ENCODE measurements at places on chromosomes 12 and 14. TPM values are rescaled to one million over a fixed set of nuclear protein-coding genes. Genes with fewer than 3 reads are reported as not detected.

Gene INHBE
- 0.38 TPM for total RNA-seq

Gene NDUFA9
- total RNA-seq: 329 TPM

Gene GPN3
- 30.0 TPM for total RNA-seq

GRCh38 chr14:74267588-74267987, 28.3 kb downstream of the VSX2 start:
- no peaks in the 10 kb centered on the region for H3K36me3 ChIP-seq
- no peak for DNase-seq
- H3K4me1 ChIP-seq: no peaks in the 10 kb centered on the region
- no peaks in the 10 kb centered on the region for H3K27me3 ChIP-seq
- no peak overlapping the region for H3K4me3 ChIP-seq
- H3K27ac ChIP-seq: no peak overlapping the region

- no peaks in the 10 kb centered on the region for H3K4me1 ChIP-seq
- no peaks in the 10 kb centered on the region for H3K36me3 ChIP-seq
- H3K27me3 ChIP-seq: no peaks in the 10 kb centered on the region
- no peak for DNase-seq
- no peak overlapping the region for H3K27ac ChIP-seq
Observed at GRCh38 chr12:69851976-69852375, 26.9 kb downstream of the MYRFL start.

Gene KDM2B
- 16.0 TPM for total RNA-seq

DNA sequence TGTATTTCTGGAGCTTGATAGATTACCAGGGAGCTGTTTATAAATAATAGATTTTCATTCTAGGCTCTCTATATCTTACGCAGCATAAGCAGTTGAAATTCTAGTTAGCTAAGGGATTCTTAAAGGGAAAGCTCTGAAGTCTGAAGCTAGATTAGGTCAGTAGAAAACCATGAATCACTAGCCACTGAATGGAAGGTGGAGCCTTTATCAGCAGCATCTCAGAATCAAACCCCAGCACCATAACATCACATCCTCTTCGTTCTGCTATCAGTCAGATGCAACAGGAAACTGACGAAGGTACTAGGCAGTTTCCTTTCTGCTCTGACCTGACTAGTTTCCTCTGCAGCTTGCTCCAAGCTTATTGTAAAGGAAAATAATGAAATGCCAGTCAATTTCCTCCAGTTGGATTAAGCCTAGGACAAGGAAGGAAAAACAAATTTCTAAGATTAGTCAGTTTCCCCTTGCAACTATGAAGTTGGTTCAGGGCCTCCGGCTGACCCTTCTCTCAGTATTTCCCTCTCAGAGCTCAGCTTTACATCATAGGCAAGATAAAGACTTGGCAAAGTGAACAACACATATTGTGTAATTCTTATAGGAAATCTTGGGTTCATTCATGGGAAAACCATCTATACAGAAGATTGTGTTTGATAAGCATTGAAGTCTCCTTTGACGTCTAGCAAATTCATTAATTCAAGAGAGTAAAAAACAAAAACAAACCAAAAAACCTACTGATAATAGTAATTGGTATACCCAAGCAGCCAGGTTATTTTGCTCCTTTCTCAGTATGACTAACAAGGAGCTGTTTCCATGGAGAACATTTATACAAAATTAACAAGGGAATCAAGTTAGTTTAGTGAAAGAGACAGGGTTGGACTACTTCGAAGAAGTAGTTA, 43.4 kb upstream of the CFAP54 start:
- H3K4me1 ChIP-seq: no peaks in the 10 kb centered on the region
- H3K27me3 ChIP-seq: no peaks in the 10 kb centered on the region
- H3K36me3 ChIP-seq: no peaks in the 10 kb centered on the region

DNA sequence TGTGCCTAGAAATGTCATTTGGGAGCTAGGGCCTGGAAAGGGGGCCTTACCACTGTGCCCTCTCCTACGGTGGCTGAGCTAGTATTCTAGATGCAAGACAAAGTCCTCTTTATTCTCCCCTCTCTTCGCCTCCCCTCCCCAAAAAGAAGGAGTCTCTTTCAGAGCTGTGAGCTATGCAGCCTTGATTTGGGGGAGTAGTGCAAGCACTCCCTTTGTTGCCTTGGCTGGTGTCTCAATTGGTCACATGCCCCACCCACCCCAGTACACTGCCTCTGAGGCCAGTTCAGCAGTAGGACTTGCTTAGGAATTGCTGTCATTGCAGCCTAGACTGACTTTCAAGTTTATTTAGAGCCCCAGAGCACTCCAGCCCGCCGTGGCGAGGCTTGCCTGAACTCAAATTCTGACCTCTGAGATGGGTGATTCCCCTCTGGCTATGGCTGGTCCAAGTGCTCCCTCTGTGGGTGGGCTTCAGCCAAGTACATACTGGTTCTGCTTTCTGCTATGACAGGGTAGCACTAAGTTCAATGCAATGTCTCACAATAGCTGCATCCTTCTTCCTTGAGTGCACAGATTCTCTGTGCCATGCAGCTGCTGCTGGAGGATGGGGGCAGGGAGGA, 37.0 kb upstream of the FBXO33 start:
- no peak for DNase-seq
- no peaks in the 10 kb centered on the region for H3K27me3 ChIP-seq
- no peaks in the 10 kb centered on the region for H3K4me1 ChIP-seq
- no peak overlapping the region for H3K27ac ChIP-seq

DNA sequence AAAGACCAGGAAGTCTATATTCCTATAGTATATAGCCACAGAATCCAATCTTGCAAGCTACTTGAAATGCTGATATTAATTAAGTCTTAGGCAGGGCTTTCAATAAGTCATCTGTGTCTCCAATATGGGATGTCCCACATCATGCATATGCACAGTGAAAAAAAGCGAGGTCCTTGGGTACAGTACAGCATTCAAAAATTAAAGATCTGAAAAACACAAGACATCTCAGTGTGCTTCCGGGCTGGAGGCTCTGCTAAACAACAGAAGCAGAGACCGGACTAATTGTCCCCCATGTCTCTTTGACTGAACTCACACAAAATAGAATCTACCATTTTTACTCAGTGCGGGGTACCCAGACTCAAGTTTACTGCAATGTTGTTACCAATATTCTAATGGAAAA, 156.0 kb downstream of the DAD1 start:
- H3K27ac ChIP-seq: no peak overlapping the region
- DNase-seq: no peak
- H3K27me3 ChIP-seq: no peaks in the 10 kb centered on the region
- no peaks in the 10 kb centered on the region for H3K36me3 ChIP-seq
- no peak overlapping the region for H3K4me3 ChIP-seq

Measured in heart right ventricle (tissue), 16 donors.